Esophagus squamous epithelium (tissue), 5 donors: ENCODE measurements at places on chromosomes 4 and X.

- no peak for DNase-seq
These were observed 141.5 kb downstream of the RPS6KA6 start for GRCh38 chrX:84046403-84046984.

- DNase-seq: no peak
These were observed 1852.9 kb upstream of the PCDH10 start for GRCh38 chr4:131296192-131296591.

GRCh38 chr4:742742-743311 is 37.2 kb downstream of the PCGF3 start:
- DNase-seq: no peak

GRCh38 chr4:113678641-113679040 is 82.9 kb downstream of the CAMK2D start:
- DNase-seq: no peak

DNA sequence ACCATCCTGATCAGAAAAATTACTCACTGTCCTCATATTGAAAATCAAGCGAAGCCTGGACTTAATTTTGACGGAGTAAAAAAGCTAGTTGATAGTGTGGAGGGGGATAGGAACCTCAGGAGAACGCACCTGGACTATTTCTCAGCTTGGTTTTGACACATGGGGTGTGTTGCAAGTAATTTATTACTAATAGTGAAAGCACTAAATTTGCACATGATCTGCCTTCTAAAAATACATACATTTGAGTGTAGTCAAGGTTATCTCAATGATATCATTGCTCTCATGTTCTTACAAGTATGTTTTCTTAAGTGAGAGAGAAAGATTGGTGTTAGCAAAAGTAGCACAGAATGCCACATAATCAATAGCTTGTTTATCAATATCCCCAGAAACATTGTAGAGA is 29.5 kb downstream of the LRIT3 start:
- no peak for DNase-seq

- no peak for DNase-seq
These were observed 12.7 kb downstream of the GRPR start for GRCh38 chrX:16136080-16136479.

DNA sequence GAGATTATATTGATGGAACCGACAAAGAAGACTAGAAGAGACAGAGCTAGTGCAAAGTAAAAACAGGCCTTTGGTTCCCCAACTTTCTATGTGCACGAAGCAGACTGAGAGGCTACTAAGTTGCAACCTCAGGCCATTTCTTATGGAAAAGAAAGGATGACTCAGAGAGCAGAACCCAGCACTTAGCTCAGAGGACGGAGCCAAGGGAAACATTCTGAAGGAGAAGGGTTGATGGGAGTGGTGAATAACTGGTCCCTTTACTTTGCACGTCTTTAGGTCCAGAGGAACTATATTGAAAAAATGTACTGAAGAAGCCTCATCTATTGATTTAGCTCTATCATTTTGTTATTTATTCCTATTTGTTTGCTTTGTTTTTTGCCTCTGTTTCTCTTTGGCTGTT is 182.1 kb downstream of the CPE start:
- no peak for DNase-seq

- DNase-seq: no peak
These were observed 1.8 kb downstream of the EPHA5 start for GRCh38 chr4:65668201-65669089.

DNA sequence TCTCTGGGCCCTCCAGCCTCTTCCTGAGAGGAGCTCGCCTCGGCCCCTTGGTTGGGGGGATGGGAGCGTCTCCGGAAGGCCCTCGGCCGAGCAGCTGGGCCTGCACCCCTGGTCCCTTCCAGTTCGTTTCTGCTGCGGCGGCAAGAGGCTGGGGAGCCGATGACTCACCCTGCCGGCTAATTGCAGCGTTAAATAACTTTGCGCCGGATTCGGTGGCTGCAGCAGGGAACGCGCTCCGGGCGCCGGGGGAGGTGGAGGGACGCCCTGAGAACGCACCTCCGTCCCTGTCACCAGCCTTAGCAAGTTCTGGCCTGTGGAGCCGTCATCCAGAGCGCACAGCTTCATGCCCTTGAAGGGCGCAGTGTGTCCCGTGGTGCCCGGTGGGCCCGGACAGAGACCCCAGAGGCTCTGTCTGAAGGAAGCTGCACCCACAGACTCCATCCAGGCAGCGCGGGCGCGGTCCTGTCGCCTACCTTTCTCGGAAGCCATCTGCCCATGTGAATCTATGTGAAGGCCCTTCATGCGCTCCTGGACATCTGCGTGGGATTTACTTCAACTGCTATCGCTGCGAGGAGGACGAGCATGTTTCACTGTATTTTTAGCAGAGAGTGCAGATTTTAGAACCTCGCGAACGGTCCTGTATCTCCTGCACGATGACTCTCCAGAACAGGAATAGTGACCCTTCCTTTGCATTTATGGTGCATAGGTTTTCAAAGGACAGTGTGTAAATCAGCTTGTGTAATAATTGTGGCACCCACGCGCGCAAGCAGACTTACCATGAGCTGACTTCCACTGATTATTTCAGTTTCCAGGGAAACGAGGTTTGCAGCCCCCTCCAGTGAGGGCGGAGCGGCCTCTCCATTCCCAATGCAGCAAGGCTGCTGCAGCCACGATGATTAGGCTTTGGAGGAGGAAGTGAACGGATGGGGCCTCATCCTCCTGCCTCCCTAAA is 1.7 kb upstream of the TMEM271 start:
- no peak for DNase-seq

GRCh38 chrX:9510980-9511379 is 46.1 kb downstream of the TBL1X start:
- DNase-seq: no peak

DNA sequence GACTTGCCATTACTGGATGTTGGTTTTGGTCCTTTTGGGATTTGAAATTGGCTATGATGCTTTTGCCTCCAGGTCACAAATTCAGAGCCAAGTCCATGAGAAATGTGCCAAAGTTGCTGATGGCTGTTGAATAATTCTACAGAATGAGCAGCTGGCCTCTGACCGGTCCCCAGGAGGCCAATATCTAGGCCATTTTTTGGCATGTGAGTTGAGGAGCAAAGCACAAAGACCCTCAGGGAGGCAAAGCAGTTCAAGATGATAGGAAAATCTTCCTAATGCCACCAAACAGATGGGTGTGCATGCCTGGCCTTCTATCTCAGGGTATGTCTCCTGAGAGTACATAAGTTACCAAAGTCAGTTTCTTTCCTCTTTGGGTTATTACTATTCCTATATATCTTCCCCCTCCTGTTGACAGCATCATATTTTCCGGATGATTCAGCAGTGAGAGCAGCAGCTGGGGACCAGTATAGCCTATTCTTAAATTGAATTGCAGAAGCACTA is 44.4 kb downstream of the SEL1L3 start:
- no peak for DNase-seq

DNA sequence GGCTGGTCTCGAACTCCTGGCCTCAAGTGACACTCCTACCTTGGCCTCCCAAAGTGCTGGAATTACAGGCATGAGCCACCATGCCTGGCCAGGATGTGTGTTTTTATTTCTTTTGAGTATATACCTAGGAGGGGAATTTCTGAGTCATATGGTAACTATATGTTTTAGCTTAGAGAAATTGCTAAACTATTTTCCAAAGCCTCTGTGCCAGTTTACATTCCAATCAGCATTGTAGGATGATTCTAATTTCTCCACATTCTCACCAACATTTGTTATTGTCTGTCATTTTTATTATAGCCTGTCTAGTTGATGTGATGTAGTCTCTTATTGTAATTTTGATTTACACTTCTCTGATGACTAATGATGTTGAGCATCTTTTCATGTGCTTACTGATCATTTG is 1576.0 kb downstream of the RPA4 start:
- no peak for DNase-seq

DNA sequence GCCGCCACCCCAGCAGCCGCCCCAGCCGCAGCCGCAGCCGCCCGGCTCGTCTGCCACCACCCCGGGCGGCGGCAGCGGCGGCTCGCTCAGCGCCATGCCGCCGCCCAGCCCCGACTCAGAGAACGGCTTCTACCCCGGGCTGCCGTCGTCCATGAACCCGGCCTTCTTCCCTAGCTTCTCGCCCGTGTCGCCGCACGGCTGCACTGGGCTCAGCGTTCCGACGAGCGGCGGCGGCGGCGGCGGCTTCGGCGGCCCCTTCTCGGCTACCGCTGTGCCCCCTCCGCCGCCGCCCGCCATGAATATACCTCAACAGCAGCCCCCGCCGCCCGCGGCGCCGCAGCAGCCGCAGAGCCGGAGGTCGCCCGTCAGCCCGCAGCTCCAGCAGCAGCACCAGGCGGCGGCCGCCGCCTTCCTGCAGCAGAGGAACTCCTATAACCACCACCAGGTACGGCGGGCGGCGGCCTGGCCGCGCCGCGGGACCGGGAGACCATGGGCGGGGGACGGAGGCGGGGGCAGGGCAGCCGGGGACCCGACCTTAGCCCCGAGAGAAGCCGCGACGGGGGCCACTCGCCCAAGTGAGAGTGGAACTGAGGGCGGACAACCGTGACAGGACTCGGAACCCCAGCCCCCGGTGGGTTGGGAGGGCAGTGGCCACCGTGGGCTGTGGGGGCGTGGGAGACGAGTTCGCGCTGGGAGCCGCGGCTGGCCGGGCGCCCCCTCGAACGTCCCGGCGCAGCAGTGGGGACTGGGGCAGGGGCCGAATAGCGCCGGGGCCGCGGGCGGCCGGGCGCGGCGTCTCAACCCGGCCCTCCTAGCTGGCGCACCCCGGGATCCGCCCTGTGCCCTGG is 1.8 kb downstream of the CPEB2 start:
- DNase-seq: no peak

DNA sequence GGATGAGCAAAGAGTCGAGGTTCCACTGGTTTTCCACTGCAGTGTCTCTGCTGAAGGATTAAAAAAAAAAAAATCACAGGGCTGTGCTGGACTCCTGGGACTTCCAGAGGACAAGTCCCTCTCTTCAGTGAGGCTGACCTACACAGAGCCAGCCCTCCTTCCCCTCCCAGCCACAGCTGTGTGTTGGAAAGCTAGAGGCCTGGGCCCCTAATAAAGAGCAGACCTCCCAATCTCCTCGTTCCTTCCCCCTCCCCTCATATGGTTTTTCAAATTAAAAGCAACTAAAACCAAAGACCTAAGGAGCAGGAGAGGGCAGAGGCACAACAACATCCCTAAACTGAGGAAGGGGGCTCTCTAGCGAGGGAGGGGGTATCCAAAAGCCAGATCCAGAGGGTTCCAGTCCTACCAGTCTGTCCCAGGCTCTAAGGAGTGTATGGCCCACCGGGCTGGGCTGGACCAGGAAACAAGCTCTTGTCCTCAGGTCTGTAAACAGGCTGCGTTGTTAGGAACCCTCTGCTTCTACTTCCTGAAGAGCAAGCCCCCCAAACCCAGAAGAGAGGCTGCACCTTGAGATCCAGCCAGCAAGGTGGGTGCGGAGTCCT is 4.0 kb upstream of the PDGFRA start:
- no peak for DNase-seq

DNA sequence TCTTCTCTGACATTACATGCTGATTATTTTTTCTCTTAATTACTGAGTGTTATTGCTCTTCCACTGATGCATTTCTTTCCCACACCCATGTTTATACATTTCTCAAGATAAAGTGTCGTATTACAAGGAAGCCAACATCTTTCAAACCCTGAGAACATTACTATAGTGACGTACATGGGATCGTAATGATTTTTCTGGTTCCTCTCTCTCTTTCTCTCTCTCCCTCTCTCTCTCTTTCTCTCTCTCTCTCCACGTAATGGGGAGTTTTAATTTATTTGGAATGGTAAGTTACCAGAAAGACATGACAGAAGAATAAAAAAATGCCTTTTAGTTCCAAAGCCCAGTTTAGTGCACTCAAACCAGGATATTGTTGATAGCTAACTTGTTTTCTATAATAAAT is 40.4 kb upstream of the MAPK10 start:
- no peak for DNase-seq

DNA sequence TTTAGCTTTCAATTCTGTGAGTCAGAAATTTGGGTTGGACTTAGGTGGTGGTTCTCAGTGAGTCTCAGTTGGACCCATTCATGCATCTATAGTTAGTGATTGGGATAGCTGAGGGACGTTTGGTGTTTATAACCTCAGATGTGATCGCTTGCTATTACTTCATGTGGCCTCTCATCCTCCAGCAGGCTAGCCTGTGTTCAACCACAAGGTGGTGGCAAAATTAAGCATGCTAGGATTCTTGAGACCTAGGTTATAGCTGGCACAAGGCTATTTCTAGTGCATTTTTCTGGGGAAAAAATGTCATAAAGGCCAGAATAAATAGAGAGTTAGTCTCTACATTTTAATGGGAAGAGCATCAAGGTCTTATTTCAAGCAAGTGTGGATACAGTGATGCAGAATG is 10.9 kb upstream of the GRPR start:
- DNase-seq: no peak

GRCh38 chr4:28834120-28834519 is 1886.0 kb upstream of the PCDH7 start:
- no peak for DNase-seq

DNA sequence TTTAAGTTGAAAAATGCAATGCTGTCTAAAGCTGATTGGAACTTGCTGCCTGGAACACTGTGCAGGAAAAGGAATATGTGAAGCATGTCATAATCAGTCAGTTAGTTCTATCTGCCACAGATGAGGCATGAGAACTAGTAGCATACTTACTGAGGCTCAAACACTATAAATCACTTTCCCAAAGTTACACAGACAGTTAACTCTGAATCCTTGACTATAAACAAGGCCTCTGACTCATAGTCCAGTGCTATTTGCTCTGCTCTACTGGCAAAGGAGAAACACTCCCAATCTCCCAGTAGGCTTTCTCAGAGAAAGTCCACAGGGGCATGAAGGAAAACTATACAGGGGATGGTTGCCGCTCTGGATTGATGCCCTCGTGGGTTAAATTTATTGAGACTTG is 2078.4 kb upstream of the TENM3 start:
- DNase-seq: no peak

DNA sequence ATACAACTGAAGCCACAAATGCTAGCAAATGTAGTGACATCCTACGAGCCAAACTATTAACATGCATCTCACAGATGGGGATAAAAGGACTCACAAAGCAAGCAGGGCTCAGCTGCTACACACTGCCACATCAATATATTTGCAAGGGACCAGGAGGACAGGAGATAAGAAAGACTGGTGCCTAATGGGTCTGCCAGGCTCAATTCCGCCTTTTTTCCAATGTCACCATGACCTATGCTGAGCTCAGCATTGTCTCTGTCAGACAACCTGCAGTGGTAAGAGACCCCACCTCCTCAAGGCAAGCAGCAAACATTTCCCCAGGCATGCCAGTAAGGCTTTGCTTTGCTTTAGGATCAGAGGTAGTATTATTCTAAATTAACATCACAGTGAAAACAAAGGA is 435 bp downstream of the DCX start:
- DNase-seq: no peak

- DNase-seq: no peak
These were observed 65.5 kb downstream of the EDNRA start for GRCh38 chr4:147546349-147546748.
